Mammary epithelial cell (primary cell): ENCODE measurements at places on chromosomes 1 and 21. TPM values are rescaled to one million over a fixed set of nuclear protein-coding genes. Genes with fewer than 3 reads are reported as not detected.

CSRP1 gene
- 231 TPM for polyA plus RNA-seq

MAGI3 gene
- polyA plus RNA-seq, result 3.8 TPM

ADAMTS1 gene
- polyA plus RNA-seq, result 72.7 TPM

AK4 gene
- polyA plus RNA-seq, result 104 TPM

ILDR2 gene
- polyA plus RNA-seq, result 0.02 TPM

BARHL2 gene
- not detected for polyA plus RNA-seq

CATSPERE gene
- polyA plus RNA-seq, result 0.06 TPM

KRTAP13-2 gene
- polyA plus RNA-seq, result not detected

TCP10L gene
- 0.11 TPM for polyA plus RNA-seq

GRCh38 chr1:67342076-67342890 lies 34.6 kb downstream of the IL12RB2 start:
- no peak for DNase-seq

GRCh38 chr1:119069682-119070081 lies 70.8 kb downstream of the WARS2 start:
- DNase-seq, result no peak

DNA sequence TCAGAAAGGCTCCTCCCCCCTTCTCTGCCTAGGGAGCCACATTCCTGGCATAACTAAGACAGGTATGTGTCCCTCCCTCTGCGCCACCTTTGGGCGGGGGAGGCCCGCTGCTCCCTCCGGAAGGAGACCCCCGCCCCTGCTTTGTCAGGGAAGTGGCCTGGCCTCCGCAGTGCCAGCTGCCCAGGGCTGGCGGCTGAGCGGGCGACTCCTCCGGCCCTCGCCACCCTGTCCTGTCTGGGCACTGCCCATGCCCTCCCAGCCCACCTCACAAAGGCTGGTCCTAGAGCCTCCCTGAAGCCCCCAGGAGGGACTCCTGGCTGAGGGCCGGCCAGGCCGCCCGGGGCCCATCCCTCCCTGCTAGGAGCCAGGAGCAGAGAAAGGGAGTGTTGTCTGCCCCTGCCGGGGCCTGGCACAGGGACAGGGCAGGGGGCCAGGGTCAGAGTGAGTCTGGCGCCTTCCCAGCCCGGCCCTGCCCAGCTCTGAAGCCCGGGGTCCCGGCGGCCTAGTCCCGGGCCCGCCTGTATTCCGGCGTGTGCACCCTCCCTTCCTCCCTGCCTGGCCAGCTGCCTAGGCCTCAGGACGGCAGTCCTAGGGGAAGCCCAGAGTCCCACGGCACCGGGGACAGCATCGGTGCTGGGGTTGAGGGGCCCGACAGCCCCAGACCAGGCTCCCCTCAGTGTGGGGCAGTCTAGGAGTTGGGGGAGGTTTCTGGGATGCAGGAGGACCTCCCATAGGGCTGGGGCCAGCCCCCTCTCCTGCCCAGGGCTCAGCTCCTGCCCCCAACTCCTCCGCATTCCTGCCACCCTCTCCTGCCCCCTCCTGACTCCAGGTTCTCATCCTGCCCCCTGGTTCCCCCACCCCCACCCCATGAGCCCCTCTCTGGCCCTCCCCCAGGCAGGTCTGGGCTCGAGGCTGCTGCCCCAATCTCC lies 5.1 kb downstream of the AGRN start:
- peak; percentile 77 for DNase-seq

GRCh38 chr1:110522560-110522959 lies 3.6 kb upstream of the KCNA10 start:
- DNase-seq, result no peak

GRCh38 chr1:99858286-99858685 lies 8.1 kb downstream of the AGL start:
- DNase-seq, result no peak

DNA sequence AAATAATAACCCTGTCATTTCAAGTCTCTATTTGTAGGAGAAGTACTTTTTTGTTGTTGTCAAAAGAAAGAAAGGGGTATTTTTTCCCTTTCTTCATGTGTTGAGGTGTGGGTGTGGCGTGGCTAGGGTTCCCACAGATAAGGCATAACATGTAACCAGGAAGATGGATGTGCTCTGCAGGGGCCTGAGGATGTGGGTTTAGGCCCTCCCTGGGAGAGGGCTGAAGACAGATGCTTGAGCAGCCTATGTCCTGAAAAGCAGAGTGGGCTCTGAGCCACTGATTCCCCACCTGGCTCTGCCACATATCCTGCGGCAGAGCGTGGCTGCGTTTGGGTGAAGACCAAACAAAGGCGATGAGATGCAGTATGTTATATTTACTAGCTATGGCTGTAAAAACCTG lies 13.9 kb upstream of the ADAR start:
- DNase-seq, result no peak

DNA sequence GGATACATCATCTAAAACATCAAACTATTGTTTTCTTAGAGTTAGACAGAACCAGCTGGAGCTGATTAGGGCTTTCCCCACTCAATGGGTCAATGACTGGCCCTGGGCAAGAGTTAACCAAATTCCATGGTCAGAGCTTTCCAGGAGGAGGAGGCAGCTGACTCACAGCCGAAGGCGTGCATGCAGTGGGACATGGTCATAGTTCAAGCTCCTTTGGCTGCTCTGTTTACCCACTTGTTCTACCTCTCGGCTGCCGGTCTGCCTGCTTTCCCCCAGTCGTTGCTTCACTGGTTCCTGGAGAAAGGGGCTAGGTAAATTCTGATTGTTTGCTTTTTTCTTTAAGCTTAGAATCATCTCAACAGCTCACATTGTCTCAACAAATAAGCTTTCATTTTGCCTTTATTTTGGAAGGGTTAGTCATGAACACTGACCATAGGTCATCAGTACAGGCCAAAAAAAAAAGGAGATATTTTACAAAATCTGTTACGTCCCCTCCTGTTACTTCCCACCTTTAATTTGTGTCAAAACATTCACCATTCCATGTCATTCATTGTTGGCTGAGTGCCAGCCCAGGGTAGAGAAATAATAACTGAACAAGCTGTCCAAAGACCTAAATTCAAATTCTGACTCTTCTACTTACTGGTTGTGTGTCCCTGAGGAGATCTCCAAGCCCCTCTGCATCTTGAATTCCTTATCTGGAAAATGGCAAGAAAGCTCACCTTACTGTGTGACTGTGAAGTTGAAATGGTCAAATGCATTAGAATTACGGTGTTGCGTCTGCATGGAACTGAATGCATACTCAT lies 12.0 kb downstream of the MAB21L3 start:
- DNase-seq, result peak; percentile 69

DNA sequence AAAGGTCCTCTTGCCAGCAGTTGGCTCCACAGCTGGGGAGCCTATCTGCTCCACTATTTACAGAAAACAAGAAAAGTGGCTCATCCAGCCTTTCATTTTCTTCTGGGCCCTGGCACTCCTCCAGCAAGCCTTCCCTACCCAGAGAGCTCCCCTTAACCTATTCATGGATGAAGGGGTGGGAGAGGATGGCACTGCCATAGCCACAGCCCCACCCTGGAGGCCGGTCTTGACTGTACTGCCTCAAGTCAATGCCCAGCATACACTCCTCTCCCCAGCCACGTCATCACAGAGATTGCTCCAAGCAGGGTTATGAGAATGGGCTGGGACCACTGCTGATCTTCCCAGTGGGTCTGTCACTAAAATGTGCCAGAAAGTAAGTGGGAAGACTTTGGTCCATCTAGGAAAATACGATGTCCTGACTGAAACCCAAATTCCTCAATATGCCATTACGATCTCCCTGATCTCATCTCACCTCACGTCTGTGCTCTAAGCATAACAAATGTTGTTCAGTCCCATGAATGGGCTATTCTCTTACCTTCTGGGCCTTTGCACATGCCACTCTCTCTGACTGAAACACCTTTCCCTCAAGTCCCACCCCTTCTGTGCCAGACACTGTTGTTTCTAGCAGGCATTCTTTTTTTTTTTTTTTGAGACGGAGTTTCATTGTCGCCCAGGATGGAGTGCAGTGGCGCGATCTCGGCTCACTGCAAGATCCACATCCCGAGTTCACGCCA lies 21.4 kb upstream of the PTAFR start:
- no peak for DNase-seq

DNA sequence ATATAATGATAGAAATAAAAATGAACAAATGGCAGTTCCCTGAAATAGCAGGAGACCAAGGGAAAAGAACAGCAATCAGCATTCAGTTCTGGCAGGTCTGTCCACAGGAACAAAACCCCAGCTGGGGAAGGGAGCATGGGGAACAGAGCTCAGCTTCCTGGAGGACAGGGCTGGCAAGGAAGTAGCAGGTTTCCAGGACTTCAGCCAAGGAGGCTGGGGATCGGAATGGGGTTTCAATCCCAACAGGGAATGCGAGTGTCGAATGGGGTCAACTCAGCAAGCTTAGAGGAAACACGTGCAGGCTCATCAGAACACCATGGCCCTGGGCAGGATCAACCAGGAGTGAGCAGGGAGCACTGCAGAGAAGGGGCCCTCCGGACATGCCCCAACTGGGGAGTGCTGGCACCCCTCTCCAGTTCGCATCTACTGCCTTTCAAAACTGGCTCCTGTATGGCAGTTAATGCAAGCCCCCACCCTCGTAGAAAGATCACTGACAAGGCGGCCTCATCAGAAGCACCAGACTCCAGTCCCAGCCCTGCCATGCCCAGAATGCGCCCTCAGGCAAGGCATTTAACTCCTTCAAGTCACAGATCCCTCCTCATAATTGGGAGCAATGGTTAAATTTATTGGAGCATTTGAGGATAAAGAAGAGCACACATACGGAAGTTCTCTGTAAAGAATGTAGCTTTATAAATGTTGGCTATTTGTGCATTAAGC lies 72.4 kb downstream of the SEC16B start:
- DNase-seq, result no peak

DNA sequence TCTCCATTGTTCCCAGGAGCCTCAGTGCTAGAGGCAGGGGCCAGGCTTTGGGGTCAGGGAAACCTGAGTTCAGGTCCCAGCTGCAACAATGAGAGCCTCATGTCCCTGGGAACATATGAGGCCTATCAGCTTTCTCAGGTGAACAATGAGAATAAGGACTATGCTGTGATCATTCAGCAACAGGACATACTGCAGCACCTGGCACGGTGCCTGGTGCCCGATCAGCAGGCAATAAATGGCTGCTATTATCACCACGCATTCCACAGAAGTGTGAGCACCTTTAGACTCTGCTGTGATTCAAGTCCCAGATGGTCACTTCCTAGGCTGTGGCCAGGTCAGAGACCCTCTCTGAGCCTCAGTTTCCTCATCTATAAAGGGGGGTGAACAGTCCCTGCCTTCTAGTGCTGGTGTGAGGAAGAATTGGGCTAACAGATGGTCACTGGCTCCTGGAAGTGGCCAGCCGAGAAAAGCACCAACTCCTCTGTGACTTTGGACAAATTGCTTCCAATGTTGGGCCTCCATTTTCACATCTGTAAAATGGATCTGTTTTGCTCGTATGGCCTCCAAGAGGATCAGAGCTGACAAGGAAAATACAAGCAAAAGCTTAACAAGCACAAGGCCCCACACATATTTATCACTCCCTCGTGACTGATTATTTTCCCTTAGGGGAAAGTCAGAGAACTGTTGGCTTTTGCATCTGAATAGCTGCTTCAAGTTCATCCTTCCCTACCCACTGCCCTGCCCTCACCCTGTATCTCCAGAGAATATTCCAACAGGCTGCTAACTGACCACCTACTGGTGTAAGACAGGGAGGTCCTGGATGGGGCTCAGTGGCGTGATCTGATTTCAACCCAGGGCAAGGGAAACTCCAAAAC lies 1.1 kb downstream of the SLC5A9 start:
- DNase-seq, result no peak

DNA sequence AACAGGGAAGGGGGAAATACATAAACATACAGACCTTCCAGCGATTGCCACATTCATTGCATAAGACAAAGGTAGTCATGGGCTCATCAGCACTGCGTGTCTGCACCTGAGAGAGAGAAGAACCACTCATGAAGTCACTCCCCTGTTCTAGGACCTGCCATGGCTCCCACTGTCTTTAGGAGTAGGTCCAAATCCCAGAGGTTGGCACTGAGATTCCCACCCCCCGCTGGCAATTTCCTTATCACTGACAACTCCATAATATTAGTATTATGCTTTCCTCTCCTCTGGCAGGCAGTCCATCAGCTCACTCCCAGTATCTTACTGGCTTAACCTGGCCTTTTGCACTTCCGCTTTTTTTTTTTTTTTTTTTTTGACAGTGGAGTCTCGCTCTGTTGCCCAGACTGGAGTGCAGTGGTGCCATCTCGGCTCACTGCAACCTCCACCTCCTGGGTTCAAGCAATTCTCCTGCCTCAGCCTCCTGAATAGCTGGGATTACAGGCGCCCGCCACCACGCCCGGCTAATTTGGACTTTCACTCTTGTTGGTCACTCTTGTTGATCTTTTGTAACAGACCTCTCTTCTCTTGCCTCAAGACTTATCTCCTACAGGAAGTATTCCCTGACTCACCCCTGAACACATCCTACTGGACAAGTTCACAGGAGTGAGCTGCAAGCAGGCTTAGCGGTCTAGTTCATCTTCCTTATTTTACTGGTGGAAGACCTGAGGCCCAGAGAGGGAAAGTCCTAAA lies 14.8 kb upstream of the ZNF436 start:
- DNase-seq, result peak; percentile 77

DNA sequence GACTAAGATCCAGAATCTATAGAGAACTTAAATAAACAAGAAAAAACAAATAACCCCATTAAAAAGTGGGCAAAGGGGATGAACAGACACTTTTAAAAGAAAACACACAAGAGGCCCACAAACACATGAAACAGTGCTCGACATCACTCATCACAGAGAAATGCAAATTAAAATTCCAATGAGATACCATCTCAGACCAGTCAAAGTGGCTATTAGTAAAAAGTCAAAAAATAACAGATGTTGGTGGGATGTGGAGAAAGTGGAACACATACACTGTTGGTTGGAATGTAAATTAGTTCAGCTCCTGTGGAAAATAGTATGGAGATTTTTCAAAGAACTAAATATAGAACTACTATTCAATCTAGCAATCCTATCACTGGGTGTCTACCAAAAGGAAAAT lies 143.1 kb downstream of the IFI44 start:
- no peak for DNase-seq

DNA sequence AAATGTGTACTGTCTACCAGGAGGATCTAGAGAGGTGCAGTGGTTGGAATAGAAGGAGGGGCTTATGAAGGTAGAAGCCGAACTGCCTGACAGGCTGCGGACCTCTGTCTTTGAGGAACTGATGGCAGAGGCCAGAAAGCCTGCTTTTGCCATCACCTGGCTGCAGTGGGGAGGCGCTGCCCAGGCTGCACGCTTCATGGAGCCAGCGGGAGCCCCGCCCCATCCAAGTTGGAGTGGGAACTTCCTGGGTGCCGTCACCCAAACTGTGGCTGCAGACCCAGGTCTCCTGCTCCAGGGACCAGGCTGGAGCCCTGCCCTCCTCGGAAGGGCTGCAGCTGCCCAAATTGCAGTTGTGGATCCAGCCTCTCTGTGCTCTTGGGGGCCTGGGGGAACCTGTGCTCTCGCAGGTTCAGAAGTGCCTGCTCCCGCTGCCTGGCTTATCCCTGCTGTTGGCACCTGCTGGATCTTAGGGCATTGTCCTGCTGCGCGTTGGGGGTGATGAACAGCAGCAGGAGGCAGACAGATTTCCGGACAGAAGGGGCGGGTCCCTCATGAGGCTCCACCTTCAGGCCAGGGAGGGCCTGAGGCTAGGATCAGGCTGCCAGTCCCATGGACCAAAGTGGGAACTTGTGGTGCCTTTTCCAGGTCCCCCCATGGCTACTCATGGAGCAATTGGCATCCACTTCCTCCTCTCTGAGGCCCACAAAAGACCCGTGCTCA lies 118.0 kb upstream of the PLPPR4 start:
- DNase-seq, result no peak

GRCh38 chr1:17538428-17539117 lies 925 bp upstream of the ARHGEF10L start:
- DNase-seq, result no peak
